GM19239 (cell line): ENCODE measurements at places on chromosomes 3 and 15.

DNA sequence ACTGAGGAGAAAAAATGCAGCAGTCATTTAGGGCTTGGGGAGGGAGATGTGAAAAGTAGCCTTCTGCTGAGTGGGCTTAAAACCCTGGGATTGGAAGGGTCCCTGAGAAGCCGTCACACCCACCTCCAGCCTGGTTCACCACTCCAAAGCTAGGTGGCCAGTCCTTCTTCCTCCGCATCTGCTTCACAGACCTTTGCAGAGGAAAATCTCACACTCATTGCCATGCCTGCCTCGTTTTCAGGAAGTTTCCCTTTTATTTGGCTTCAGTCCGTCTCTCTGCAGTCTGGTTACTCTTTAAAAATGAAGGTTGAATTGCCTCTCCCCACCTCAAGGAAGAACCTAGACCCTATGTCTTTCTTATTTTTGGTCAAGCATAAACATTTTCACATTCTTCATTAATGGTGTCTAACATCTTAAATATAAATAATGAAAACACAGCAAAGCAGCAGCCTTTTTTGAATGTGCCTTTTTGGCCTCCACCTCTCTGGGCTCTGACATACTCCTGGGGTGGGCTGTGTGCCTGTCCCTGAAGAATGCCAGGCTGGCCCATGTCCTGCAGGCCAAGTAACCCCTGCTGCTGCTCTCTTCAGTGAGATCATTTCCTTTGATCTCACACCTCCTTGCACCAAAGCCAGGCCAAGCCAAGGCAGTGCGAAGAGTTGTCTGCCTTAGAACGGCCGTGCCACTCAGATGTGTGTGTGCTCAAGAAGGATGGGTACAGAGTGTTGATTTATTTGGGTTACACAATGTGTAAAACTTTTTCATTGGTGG lies 11.0 kb downstream of the MRAS start:
- no peak for DNase-seq

DNA sequence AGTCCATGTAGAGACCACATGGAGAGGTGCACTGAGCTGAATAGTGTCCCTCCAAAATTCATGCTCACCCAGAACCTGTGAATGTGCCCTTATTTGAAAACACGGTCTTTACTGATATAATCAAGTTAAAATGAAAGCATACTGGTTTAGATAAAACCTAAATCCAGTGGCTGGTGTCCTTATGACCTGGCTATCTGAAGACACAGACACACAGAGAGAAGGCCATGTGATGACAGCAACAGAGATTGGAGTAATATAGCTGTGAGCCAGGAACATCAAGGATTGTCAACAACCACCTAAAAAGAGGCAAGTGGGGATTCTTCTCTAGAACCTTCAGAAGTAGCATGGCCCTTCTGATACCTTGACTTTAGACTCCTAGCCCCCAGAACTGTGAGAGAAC lies 54.7 kb upstream of the CD47 start:
- no peak for DNase-seq

DNA sequence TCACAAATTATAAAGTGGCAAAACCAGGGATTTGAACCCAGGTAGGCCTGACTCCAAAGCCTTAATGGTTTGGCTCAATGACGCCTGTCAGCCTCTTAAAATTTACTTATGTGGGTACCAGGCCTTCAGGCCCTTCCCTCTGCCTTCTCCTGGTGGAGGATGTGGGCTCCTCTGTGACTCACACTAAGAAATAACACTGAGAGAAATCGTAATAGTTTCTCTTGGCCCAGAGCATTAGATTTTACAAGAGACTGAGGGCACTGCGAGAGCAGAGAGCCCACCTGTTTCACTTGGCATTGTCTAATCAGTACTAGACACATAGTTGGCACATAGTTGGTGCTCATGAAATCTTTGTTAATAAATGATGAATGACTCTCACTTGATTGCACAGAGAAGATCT lies 505.2 kb downstream of the SHQ1 start:
- no peak for DNase-seq

GRCh38 chr3:163043074-163043473 lies 1546.5 kb downstream of the OTOL1 start:
- DNase-seq, result no peak

GRCh38 chr3:87313641-87314040 lies 37.3 kb upstream of the POU1F1 start:
- DNase-seq, result no peak

GRCh38 chr15:81752974-81753373 lies 292.8 kb downstream of the MEX3B start:
- DNase-seq, result no peak

DNA sequence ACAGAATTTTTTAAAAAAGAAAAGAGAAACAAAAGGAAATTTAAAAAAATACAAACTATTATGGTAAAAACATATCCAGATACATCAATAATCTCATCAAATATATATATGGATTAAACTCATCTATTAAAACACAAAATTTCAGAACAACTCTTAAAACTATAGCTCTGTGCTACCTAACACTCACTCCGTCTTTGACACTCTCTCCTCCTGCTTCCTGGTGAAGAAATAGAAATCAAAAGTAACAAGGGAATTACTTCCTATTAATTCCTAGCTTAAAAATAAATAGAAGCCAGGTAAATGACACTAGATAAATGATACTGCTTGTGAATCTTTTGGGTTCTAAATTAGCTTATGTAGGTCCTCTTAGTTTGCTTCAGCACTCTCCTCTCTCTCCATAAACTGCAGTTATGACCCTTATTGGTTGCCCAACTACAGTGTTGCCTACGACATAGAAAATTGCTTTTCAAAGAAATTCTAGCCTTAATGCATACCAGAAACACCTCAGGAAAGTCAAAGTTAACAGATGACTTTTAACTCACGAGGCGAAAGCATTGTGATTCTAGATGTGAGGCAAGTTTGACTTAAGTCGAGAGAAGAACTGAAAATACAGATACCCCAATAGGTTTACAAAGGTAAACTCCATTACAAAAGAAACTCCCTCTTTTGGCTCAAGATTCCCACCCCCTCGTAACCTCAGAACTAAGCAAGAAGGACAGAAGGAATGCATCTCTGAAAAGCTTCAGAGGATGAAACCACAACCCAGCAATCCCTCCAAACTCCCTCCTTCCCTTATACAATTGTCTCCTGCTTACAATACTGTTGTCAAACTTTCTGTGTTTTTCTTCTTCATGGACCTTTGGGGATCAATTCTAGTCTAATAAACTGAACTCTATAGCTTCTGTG lies 394.7 kb downstream of the FGF12 start:
- no peak for DNase-seq

DNA sequence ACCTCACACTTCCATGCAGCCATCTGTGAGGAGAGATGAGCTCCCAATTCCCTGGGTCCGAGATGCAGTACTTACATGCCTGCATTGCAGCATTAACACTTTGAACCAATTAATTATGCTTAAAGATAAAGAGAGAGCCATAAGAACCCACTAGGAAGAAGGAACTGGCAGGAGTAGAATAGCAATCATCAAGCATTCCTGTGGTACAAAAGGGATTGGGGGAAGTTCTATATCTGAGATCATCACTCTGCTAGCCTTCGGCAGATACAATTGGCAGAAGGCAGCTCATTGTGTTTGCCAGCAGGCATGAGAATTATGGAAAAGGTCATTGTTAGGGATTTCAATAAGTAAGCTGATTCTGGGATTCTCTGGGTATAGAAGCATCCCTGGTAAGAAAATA lies 891.4 kb downstream of the NTRK3 start:
- no peak for DNase-seq
